ENCODE measurements at places on chromosomes 7 and 10.

GRCh38 chr7:927031-927671 lies 27.3 kb downstream of the ADAP1 start:
- peak; percentile 87 for DNase-seq

GRCh38 chr7:36639826-36640225 lies 84.5 kb downstream of the AOAH start:
- DNase-seq = no peak

- no peak for DNase-seq
Measured at GRCh38 chr7:47420122-47420780, 161.7 kb downstream of the TNS3 start.

GRCh38 chr10:14396411-14397048 lies 65.8 kb upstream of the FRMD4A start:
- DNase-seq = no peak

- no peak for DNase-seq
Measured at GRCh38 chr10:58373442-58373827, 11.8 kb upstream of the TFAM start.

- DNase-seq = peak; percentile 76
Measured at GRCh38 chr7:101162551-101163278, 2.7 kb downstream of the VGF start.

DNA sequence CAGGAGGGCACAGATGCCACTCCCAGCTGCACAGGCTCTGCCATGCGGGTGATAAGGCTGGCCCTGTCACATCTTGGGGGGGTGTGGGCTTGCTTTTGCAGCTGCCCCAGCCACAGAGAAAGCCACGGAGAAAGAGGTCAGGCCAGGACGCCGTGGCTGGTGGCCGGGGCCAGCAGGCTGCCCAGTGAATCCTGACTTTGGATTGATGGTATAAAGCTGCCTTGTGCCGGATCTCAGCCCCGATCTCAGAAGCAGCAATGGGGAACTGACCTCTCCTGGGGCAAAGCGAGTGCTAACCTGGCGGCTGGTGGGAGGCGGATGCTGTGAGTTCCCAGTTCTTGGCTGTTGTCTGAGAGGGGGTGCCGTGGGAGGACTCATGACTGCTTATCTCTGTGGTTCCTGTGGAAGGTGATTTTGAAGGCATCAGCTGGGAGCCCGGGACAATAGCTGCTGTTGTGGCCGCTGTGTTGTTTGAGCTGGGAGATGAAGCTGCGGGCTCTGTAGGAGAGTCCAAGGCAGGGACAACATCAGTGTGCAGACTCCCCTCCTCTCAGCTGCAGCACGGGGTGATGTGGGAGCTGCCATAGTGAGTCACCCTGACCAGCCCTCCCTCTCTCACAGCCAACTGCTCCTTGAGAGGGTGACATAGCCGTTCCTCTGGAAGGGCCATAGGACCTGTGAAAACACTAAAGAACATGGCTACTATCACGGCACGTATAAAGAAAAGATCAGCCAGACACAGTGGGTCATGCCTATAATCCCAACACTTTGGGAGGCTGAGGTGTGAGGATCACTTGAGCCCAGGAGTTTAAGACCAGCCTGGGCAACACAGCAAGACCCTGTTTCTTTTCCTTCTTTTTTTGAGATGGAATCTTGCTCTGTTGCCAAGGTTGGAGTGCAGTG lies 17.0 kb downstream of the IL15RA start:
- DNase-seq = no peak

- no peak for DNase-seq
Measured at GRCh38 chr10:100551196-100551595, 15.5 kb downstream of the HIF1AN start.

- peak; percentile 36 for DNase-seq
Measured at GRCh38 chr7:91263384-91264045, 718 bp upstream of the FZD1 start.

- no peak for DNase-seq
Measured at GRCh38 chr10:101052285-101052684, 9.5 kb upstream of the KAZALD1 start.

GRCh38 chr10:103470761-103471653 lies 8.0 kb downstream of the CALHM3 start:
- DNase-seq = no peak

GRCh38 chr10:93514521-93514920 lies 18.1 kb downstream of the CEP55 start:
- no peak for DNase-seq

- peak; percentile 48 for DNase-seq
Measured at GRCh38 chr7:29127527-29127926, 18.8 kb downstream of the CPVL start.

DNA sequence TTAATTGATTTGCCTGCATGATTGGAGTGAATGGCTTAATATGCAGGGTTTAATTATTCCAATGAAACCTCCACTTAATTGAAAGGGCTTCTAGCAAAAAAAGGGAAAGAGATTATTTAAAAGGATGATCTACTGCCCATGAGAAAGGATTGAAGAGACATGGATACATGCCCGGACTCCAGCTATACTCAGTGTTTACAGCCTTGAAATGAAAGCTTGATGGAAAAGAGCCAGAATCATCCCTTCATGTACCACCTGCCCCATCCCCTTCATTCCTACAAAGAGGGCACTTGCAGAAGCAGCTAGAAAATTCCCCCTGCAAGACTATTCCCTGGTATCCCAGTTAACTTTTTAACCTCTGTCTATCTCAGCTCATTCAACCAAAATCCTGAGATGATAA lies 78.4 kb downstream of the CARD11 start:
- DNase-seq = no peak

DNA sequence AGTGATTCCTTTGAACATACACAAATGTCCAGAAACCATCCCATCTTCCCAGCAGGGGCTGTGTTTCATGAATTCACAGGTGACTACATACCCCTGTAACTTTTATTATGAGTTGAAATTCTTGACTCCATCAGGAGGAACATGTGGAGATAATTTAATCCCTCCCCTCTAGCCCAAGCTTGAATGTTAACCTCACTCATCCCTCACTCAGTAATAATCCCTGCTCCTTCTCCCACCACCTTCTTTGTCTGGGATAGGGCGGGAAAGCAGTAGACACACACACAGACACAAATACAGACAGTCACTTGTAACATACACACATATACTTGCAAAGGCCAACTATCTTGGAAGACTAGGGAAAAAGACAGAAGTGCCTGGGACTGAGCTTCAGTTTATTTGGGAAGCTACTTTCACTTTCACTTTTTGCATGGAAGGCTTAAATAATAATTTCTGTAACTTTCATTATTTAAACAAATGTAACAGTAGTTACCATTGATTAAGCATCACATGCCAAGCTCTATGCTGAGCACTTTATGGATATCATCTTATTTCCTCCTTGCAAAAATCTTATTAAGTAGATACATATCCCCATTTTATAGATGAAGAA lies 7.3 kb downstream of the AASS start:
- no peak for DNase-seq

- DNase-seq = no peak
Measured at GRCh38 chr7:13262929-13263530, 575.6 kb downstream of the ARL4A start.

DNA sequence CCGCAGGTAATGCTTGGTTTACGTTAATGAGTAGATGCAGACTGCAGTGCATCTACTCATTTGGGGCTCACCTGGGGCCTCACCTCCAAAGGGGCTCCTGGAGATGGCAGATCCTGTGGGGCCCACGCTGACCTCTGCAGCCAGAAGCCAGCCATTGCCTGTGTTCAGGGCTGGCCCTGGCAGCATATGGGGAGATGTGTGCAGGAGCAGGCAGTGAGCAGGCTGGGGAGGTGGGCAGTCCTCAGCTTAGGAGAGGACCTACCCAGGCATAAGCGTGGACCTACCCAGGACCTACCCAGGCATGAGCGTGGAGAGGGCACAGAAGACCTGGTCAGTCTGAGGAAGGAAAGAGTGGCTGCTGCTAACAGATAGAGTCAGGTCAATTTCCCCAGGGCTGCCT lies 178.5 kb downstream of the PTPRN2 start:
- DNase-seq = no peak

DNA sequence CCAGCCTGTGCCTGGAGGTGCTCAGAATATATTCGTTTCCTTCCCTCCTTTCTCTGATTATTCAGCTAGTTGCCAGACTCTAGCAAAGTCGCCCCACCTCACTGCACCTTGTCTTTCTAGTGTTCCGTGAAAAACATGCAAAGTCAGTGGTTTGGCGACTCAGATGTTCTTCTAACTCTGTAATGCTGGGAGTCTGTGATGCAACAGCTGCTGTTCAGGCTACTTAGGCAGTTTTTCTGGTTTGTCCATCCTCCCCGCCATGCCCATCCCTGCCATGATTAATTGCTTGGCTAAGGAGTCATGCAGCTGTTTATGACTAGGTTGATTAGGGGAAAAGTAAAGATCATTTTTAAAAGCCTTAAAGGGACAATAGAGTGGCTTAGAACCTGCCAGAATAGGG lies 99.4 kb downstream of the MTPN start:
- DNase-seq = peak; percentile 20

DNA sequence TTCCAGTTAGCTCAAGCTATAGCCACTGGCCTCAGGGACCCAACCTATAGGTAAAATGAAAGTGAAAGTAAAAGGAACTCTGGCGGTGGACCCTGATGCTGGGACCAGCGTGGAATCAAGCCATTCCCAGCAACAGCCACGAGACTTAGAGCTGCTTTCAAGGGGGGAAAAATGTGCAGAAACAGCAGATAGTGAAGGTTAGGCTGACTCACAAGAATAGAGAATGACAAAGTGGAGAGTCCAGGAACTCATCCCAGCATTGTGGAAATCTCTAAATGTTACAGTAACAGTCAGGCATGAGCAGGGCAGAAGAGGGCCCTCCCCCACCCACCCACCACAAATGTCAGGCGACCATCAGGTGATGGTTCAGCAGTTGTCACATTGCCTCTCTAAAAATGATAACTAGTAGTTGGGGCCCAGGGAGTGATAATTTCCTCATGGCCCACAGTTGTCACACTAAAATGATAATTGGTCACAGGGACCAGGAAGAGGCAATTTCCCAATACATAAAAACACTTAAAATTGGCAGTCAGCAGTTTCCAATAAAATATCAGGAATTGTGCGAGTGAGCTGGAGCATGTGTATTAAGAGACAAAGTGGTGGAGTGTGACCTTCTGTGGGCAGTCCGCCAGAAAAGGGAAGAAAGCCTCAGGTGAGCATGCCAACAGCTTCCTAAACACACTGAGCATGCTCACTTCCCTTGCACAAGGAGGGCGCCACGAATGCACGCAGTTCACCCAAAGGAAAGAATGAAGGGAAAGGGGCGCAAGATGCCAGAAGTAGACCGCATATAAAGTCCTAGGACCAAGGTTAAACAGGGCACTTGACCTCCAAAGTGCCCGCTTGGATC lies 129.8 kb upstream of the PPP1R3A start:
- no peak for DNase-seq

DNA sequence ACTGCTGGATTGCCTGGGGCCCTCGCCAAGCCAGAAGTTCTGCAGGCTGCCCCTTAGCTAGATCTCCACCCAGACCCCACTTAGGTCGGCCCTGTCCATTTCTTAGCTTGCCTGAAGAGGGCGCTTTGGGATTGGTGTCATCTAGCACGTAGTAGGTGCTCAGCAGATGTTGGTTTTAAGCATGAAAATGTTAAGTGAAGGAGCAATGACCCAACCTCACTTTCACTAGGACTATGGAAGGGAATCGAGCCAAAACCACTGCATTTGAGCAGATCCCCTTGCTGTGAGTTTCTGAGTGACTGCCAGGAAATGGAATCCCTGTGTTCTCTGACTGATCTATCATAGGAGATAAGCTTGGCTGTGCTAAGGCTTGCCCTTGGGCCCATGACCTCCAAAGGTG lies 131.7 kb upstream of the EEPD1 start:
- peak; percentile 68 for DNase-seq

GRCh38 chr7:108805808-108806397 lies 236.2 kb downstream of the DNAJB9 start:
- peak; percentile 14 for DNase-seq

- no peak for DNase-seq
Measured at GRCh38 chr10:91975438-91975837, 51.9 kb downstream of the BTAF1 start.

- DNase-seq = peak; percentile 47
Measured at GRCh38 chr7:27184337-27185012, 557 bp downstream of the HOXA11 start.

DNA sequence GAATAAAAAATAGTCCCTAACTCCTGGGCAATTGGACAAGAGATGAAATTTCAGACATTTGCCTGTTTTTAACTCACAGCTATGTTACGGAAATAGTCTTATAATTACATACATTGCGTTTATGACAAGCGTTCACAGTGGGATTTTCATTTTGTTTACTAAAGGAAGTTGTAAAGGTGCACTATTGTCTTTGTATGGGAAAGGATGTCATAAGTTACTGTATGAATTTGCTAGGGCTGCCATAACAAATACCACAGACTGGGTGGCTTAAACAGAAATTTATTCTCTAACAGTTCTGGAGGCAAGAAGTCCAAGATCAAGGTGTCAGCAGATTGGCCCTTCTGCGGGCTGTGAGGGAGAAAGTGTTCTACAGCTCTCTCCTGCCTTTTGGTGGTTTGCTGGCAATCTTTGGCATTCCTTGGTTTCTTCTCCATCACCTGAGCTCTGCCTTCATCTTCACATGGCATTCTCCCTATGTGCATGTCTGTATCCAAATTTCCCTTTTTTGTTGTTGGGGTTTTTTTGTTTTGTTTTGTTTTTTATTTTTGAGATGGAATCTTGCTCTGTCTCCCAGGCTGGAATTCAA lies 5.6 kb downstream of the NFE2L3 start:
- no peak for DNase-seq

GRCh38 chr7:8597565-8597964 lies 164.2 kb downstream of the NXPH1 start:
- DNase-seq = no peak

- DNase-seq = no peak
Measured at GRCh38 chr7:157779206-157779605, 442.4 kb downstream of the DNAJB6 start.

Measured in ELF-1 (cell line).